ENCODE measurements at places on chromosomes 6 and 20. TPM values are rescaled to one million over a fixed set of nuclear protein-coding genes. Genes with fewer than 3 reads are reported as not detected.

- DNase-seq: peak; percentile 78
Measured at GRCh38 chr6:90251295-90251992, 45.2 kb downstream of the BACH2 start.

- no peak for DNase-seq
Measured at GRCh38 chr6:115766745-115767462, 293.8 kb downstream of the FRK start.

DNA sequence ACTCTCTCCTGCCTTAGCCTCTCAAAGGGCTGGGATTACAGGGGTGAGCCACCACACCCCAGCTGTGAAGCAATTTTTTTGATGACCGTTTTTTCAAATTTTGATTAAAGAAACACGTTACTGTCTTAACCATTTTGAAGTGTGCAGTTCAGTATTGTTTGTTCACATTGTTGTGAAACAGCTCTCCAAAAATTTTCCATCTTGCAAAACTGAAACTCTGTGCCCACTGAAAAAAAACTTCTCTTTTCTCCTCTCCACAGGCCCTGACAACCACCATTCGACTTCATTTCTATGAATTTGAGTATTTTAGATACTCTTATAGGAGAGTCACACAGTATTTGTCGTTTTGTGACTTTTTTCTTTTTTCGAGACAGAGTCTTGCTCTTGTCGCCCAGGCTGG is 53.9 kb downstream of the ECT2L start:
- DNase-seq: no peak

DNA sequence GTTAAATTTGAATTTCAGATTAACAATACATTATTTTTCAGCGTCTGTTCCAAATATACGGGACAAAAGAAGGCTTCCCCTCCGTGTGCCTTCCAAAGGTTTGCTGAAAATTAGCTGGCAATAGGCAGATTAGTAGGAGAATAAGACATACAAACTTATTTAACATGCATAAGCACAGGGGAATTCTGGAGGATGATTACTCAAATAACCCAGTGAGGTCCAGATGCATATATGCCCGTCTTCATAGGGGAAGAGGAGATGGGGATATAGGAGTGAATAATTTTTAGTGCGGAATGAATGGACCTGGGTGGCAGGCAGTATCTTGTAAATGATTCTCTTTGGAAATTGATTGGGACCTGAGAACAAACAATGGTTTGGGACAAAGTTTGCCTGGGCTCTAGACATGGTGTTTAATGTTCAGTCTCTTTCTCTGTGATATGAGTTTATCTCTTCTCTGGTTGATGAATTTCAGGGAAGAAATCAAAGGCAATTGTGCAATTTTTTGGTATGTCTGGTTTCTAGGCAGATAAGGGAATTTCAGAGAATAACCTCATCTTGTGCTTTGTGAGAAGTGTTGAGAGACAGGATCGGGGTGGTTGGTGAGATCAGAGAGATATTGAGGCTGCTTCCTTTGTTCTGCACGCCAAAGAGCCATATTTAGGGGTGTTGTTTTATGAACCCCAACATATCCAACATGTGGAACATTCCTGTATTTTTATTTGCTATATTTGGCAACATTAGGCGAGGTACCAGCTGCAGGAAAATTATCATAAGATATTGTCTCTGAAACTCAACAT is 63.7 kb downstream of the MKKS start:
- no peak for DNase-seq

GRCh38 chr6:34176261-34177031 is 30.6 kb upstream of the GRM4 start:
- DNase-seq: no peak

LY6G6F gene
- not detected for total RNA-seq

DNA sequence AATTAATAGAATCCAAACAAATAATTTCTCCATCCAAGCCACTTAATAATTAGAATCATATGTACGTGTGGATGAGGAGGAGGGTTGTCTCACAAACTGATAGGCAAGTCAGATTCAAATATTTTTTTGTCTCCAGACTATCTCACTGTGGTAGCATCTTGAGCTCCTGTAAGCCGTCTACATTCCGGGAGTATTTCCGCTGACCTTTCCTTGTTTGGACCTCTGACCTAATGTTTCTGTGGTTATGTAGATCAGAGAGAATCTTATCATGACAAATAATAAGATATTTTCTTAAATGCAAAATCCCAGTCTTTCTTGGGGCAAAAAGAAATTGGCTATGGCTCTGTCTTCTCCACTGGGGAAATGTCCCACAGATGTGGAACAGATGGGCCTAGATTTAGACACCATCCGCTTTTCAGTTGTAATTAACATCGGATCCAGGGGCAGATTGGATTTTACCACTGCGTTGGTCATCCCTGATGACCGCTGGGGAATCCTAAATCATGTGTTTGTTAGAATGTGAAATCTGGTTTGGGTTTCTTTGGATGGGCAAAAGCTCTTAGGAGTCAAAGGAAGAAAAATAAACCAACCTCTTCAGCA is 197.1 kb upstream of the RIN2 start:
- no peak for DNase-seq

DNA sequence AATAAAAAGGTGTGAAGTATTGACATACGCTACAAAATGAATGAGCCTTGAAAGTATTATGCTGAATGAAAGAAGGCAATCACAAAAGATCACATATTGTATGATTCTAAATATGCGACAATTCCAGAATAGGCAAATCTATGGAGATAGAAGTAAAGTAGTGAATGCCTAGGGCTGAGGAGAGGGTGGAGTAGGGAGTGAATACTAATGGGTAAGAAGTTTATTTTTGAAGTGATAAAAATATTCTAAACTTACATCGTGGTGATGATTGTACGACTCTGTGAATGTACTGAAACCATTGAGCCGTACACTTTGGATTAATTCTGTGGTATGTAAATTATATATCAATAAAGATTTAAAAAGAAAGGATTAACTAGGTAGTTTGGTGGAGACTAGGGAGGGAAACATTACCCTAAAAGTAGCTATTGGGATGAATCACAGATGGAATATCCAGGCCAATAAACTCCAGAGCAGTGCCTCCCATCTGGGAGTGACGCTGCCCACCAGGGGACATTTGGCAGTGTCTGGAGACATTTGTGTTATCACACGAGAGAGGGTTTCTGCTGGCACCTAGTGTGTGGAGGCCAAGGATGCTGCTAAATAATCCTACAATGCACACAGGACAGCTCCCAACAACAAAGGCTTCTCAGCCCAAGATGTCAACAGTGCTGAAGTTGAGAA is 214.2 kb upstream of the PCSK2 start:
- DNase-seq: no peak

MAP7 gene
- 39.0 TPM for total RNA-seq

Data from mammary epithelial cell (primary cell).